Diencephalon (tissue), 1 donor: ENCODE measurements at places on chromosomes 12 and 14. TPM values are rescaled to one million over a fixed set of nuclear protein-coding genes. Genes with fewer than 3 reads are reported as not detected.

Gene PRIMA1
- 1.6 TPM for total RNA-seq

Gene PTCSC3
- total RNA-seq: 0.69 TPM

Gene SRRM4
- total RNA-seq: 11.5 TPM

Gene USP44
- total RNA-seq: 4.4 TPM

Gene CEBPE
- total RNA-seq: not detected

Gene RALGAPA1
- total RNA-seq: 189 TPM

Gene RIMBP2
- 32.8 TPM for total RNA-seq

Gene PIK3C2G
- under 0.01 TPM for total RNA-seq

Gene RTN1
- 936 TPM for total RNA-seq

Gene TUNAR
- total RNA-seq: 47.3 TPM

Gene PMEL
- total RNA-seq: 0.69 TPM

Gene TPH2
- 2.1 TPM for total RNA-seq

Gene ENDOU
- not detected for total RNA-seq

Gene PTGER2
- 0.46 TPM for total RNA-seq

Gene EEA1
- 28.1 TPM for total RNA-seq

Gene LRRC43
- 6.5 TPM for total RNA-seq

Gene ALX1
- 0.23 TPM for total RNA-seq

Gene CCDC196
- total RNA-seq: not detected

Gene RFX4
- 16.8 TPM for total RNA-seq

Gene MGAT4C
- total RNA-seq: 82.4 TPM

Gene COCH
- total RNA-seq: 36.4 TPM

Gene LMNTD1
- 4.6 TPM for total RNA-seq

Gene GSG1
- 0.23 TPM for total RNA-seq

Gene CDK2
- 12.7 TPM for total RNA-seq

Gene CKAP4
- total RNA-seq: 40.6 TPM

Gene AVPR1A
- total RNA-seq: 4.6 TPM

Gene SLC25A47
- not detected for total RNA-seq

Gene SLC4A8
- total RNA-seq: 42.7 TPM

Gene HCAR1
- 0.69 TPM for total RNA-seq

Gene RNASE1
- 13.1 TPM for total RNA-seq

Gene KITLG
- 378 TPM for total RNA-seq

Gene SIX6
- 0.69 TPM for total RNA-seq

Gene NXPH4
- total RNA-seq: 4.4 TPM

Gene PPM1H
- total RNA-seq: 27.0 TPM

Gene TAS2R50
- total RNA-seq: 7.6 TPM

Gene TAS2R30
- 9.5 TPM for total RNA-seq

Gene ZDHHC22
- total RNA-seq: 31.1 TPM
